HFF-Myc (cell line): ENCODE measurements at places on chromosomes 11 and 22.

GRCh38 chr11:33892906-33893594 lies 1.2 kb upstream of the LMO2 start:
- DNase-seq = no peak

DNA sequence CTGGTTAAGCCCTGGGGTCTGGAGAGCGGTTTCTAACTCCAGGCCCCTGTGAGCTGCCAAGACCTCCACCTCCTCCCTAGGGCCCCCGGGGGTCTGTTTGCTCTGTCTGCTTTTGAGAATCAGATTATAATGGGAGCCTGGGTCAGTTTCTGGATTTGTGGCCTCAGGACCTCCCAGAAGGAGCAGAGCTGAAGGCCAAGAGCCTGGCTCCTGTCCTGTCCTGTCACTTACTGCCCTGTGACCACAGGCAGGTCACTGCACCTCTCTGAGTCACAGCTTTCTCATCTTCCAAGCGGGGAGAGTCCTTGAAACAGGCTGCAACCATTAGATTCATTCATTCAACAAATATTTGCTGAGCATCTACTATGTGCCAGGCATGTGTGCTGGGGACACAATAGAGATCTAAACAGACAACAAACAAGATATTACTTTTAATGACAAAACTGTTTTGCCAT lies 87.3 kb upstream of the FGF3 start:
- no peak for DNase-seq

- DNase-seq = no peak
These were observed 703.3 kb upstream of the ANO5 start for GRCh38 chr11:21489416-21490115.

DNA sequence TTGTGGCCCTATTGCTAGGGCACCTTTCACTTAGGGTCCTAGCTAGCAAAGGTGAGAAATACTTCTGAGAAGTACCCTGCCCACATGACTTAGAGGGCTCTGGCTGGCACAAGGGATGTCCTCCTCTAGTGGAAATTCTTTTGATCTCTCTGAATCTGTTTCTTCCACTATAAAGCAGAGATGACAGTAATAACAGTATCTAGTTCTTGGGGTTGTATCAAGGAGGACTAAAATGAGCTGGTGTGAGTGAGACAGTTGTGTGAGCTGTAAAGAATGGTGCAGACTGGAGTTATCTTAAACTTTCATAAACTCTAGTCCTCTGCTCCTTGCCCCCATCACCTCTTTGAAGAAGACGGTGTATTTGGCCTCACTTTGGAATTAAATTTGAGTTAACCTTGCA lies 157.8 kb upstream of the PLET1 start:
- no peak for DNase-seq

DNA sequence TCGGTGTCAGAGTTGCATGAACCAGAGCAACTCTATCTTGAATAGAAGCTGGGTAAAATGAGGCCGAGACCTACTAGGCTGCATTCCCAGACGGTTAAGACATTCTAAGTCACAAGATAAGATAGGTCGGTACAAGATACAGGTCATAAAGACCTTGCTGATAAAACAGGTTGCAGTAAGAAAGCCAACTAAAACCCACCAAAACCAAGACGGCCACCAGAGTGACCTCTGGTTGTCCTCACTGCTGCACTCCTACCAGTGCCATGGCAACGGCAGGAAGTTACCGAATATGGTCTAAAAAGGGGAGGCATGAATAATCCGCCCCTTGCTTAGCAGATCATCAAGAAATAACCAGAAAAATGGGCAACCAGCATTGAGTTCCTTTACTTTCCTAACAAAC lies 2.4 kb upstream of the KAT5 start:
- no peak for DNase-seq

DNA sequence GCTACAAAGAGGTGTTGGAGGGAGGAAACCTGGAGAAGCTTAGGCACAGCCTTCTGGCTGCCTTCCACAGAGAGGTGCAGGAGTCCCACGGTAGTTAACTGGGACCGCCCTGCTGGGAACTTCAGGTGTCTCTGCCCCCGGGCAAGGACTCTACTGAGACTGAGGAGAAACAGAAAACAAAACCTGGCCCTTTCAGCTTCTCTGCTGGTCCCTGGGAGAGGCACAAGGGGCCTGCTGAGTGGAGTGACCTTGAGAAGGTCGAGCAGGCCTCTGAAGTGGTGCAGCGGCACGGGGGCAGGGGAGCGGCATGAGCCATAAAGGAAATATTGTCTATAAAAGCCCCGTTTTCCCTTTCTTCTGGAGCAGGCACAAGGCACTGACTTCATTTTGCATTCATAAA lies 38.9 kb downstream of the NTM start:
- DNase-seq = no peak

- DNase-seq = no peak
These were observed 7.5 kb downstream of the NARS2 start for GRCh38 chr11:78567209-78567608.

DNA sequence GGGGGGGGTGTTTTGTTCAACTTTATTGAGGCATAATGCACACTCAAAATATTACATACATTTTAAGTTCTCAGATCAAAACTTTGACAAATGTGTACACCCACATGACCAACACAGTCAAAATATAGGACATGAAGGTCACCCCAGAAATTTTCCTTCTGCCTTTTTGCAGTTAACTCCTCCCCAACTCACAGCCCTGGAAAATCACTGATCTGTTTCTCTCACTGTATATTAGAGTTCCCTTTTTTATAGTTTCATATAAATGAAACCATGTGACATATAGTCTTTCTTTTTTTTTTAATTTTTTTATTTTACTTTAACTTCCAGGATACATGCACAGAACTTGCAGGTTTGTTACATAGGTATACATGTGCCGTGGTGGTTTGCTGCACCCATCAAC lies 4.6 kb downstream of the TMPRSS5 start:
- DNase-seq = no peak
